Stimulated activated CD4-positive, alpha-beta T cell treated with anti-CD3 and anti-CD28 coated beads, Interleukin-12 subunit alpha, Interleukin-12 subunit beta, amount 100 ng/mL, for 24 hours (primary cell): ENCODE measurements at places on chromosomes 7 and 10.
A peak's percentile ranks its signal among the peaks of the same experiment; 100 is the strongest.

DNA sequence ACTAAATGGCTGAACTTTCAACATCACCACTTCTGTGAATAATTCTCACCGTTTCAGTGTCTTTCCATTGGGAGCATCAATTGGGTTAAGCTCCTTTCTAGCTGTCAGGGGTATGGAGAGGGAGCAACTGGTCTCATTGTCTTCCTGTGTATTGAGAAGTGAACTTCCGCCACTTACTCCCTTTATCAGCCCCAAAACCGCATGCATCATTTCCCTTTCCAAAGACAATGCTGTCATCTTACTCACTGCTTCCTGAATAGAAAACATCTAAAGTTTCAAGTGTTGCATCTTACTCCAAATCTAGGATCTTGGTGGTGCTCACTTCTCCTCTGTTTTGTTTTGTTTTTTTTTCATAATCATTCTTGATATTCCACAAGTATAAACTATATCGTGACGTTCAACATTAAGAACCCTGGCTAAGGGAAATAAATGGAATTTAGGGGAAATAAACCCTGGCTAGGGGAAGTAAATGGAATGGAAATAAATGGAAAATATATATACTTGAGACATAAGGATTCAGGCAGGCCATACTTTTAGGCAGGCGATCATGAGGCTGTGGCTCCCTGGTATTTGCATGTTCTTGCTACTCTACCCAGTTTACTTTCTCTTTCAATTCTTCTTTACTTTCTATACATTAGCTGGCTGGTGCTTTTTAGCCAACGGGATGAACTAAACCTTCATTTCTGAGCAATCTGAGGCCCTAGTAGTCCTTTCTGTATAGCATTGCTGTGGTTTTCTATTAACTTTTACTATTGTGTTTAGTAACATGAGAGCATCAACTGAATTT, 371.9 kb downstream of the BMPER start:
- DNase-seq: no peak

GRCh38 chr10:120508393-120508792, 51.4 kb downstream of the PLPP4 start:
- DNase-seq: no peak

DNA sequence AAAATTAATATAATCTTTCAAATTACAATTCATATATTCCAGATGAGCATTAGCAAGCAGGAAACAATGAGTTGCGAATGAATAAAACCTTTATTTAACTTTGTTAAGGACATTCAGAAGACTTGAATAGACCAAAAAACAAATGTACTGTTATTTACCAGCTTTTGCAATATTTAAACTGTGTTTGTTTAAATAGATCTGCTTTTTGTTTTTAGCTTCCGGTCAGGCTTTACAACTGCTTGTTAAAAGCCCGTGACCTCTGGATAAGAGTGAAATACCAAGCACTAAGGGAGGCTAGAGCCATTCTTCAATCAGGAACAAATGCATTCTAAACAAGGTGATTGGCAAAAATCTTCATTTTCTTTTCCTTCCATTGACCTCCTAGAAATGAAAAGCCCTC, 184.9 kb upstream of the GNAI1 start:
- DNase-seq: no peak

DNA sequence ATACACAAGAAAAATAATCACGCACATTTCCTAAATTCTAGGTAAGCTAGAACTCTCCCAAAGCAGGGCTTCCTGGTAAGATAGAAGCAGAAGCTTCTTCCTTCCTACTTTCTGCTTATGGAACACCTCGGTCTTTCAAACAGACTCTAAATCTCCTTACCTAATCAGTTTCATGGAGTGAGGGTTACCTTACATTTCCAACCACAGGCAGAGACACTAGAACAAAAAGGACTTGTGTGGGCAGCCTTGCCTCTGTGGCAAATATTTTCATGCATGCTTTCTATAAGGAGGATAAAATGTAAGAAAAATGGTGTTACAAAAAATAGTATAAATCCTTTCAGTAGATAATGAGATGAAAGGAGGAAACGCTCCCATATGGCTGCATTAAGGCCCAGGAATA, 386.3 kb upstream of the SMIM30 start:
- no peak for DNase-seq

DNA sequence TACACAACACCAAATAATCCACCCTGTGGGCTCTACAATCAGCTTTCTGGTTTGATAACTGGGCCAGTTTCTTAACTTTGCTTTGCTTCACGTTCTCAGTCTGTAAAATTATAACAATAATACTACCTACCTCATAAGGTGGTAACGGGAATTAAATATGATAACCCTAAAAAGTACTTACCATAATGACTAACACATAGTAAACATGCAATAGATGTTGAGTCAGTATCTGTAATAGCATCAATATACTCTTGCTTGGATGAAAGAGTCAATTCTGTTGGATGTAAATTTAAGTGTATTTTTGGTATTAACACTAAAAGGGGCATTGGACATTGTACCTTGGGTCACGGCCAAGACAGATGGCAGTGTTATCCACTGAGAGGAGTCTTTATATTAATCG, 160.5 kb downstream of the FOXP2 start:
- no peak for DNase-seq

- DNase-seq: no peak
Measured at GRCh38 chr7:127793582-127793981, 141.6 kb downstream of the SND1 start.

DNA sequence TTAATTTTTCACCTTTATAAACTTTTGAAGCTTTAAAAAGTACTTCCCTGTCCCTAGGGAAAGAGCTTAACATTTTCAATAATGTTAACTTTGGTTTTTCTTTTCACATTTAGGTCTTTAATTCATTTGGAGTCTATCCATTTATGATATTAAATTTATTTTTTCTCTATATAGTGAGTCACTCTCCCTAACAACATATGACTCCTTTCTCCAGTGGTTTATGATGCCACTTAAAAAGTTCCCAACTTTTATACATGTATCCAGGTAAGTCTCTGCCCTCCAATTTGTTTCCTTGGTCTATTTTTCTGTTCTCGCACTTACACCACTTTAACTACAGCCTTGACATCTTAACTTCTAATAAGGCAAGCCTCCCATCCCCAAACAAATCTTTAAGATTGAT, 3.5 kb downstream of the CACUL1 start:
- no peak for DNase-seq

GRCh38 chr7:50207251-50207564, 97.3 kb upstream of the IKZF1 start:
- DNase-seq: no peak

DNA sequence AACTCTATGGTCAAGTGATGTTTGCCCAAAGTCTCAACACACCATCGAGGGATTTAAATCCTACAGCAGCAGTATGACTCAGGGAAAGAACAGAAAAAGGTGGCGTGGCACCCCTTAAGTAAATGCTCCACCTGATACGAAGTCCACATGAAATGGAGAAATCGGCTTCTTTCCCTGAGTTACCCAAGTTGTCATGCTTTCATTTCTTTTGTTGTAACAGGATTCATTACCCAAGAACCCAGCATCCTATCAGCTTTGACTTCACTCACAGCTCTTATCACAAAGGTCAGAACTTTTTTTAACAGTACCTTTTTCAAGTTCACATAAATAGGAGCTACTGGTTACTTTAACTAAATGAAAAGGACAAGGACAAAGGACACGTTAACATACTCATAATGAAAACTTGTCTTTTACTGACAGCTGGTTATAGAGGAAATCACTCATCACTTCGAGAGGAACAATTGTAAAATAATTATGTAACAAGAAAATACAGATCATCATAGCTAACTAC, 219.8 kb upstream of the FRMD4A start:
- no peak for DNase-seq

DNA sequence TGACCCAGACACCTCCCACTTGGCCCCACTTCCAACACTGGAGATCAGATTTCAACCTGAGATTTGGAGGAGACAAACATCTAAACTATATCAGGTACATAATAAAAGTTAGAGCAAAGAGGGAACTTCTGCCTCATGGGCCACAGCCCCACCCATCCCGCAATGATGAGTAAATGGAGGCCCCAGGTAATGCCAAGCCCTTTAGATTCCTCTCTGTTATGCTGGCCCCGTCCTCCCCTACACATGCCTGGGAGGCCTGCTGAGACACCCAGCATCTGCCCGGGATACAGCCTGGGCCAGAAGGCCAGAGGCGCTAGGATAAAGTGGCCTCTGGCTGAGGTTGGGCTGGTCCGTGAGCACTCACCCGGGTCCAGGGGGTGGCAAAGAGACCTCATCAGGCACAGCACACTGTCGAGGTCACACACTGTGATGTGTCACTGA, 185.5 kb upstream of the SH2B2 start:
- no peak for DNase-seq

DNA sequence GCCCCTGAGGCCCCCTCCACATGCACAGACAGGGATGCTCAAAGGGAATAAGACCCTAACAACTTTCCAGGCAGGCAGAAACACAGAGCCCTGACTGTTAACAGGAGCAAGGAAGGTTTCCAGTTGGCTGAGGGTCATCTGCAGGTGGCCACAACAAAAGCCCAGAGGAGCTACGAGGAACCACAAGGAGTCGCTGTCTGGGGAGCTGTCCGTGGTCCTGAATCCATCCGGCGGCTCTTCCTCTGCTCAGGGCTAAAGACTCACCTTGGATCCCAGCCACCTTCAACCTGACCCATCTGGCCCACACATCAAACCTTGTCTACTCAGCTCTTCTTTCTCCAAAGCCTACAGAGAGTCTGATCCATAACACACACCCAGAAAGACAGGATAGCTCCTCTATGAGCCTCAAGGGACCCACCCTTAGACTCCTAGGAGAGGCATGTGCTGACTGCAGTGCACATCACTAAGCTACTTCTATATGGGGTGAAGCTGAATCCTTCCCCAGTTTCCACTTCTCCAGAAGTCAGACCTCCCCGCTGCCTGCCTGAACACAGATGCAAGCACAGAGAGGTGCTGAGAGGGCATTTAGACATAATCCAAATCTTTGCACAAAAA, 104.0 kb downstream of the SLIT1 start:
- DNase-seq: no peak

GRCh38 chr7:12715372-12716133, 28.1 kb downstream of the ARL4A start:
- DNase-seq: no peak

DNA sequence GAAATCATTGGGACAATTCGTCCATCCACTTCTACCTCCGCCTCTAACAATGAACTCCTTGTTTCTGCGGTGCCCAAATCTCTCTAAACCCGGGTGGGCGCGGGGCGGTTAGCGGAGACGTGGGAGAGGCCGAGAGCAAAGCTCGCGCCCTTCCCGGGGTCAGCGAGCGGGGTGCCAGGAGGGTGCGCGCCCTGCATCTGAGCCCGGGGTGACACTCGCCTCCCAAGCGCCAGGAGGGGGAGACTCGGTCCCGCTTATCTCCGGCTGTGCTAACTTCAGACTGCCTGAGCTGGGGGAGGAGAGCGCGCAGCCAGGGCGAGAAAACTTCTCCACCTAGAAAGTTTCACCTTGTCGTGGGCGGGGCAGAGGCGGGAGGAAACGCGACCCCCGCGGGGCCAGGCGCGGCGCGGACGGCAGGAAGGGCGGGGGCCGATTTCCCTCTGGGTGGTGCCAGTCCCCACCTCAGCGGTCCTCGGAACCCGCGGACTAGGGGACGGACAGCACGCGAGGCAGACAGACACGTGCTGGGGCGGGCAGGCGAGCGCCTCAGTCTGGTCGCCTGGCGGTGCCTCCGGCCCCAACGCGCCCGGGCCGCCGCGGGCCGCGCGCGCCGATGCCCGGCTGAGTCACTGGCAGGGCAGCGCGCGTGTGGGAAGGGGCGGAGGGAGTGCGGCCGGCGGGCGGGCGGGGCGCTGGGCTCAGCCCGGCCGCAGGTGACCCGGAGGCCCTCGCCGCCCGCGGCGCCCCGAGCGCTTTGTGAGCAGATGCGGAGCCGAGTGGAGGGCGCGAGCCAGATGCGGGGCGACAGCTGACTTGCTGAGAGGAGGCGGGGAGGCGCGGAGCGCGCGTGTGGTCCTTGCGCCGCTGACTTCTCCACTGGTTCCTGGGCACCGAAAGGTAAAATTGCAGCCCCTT, at the start of gene MET:
MET (plus strand) TSS at position 516 of the 915 bp plus-strand sequence. CDS start 26,889 bp downstream, outside the sequence.
- DNase-seq: peak; percentile 42

- DNase-seq: no peak
Measured at GRCh38 chr10:75291805-75292204, 56.0 kb upstream of the COMTD1 start.

GRCh38 chr10:22823109-22823508, 104.7 kb upstream of the ARMC3 start:
- DNase-seq: no peak

- DNase-seq: no peak
Measured at GRCh38 chr7:155791836-155792235, 20.4 kb downstream of the SHH start.

GRCh38 chr7:27254625-27255024, 12.0 kb downstream of the EVX1 start:
- no peak for DNase-seq

DNA sequence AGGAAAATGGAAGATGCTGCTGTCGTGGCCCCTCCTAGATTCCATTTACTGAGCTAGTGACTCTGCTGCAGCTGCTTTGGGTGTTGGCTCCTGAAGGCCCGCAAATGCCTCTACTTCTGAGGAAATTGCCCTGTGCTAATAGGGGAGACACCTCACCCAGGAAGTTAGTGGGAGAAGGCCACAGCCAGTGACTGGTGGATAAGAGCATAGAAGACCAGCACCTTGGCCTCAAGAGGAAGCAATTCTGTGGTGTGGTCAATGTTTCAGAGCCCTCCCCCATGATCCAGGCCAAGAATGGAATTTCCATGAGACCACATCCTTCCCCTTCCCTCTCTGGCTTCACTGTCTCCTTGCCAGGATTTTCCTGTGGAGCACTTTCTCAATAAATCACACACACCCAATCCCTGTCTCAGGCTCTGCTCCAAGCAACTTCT, 25.0 kb upstream of the FZD1 start:
- no peak for DNase-seq

- DNase-seq: no peak
Measured at GRCh38 chr10:122163174-122164022, 107.7 kb upstream of the BTBD16 start.

DNA sequence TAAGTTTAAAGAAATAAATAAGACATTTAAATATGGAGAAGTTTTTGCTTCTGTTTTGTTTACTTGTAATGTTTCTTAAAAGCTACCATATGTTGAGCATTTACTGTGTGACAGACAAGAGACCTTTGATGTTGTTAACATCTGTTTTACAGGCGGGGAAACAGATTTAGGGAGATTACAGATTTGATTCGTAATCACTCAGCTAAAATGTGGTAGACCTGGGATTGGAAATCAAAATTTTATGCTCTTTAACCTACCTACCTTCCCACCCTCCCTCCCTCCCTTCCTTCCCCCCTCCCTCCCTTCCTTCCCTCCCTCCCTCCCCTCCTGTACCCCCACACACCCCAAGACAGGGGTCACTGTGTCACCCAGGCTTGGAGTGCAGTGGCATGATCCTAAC, 11.7 kb downstream of the LCOR start:
- no peak for DNase-seq

GRCh38 chr10:4190876-4191275, 405.9 kb upstream of the KLF6 start:
- DNase-seq: no peak
